HS-5 (cell line): ENCODE measurements at places on chromosomes 12 and 14.

DNA sequence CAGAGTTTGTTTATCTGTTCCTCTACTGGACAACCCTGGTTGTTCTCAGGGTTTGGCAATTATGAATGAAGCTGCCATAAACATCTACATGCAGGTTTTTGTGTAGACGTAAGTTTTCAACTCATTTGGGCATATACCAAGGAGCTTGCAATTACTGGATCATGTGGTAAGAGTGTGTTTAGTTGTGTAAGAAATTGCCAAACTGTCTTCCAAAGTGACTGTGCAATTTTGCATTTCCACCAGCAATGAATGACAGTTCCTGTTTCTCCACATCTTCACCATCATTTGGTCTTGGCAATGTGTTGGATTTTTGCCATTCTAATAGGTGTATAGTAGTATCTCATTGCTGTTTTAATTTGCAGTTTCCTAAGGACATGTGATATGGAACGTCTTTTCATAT lies 39.8 kb upstream of the FBXO33 start:
- no peak for DNase-seq

DNA sequence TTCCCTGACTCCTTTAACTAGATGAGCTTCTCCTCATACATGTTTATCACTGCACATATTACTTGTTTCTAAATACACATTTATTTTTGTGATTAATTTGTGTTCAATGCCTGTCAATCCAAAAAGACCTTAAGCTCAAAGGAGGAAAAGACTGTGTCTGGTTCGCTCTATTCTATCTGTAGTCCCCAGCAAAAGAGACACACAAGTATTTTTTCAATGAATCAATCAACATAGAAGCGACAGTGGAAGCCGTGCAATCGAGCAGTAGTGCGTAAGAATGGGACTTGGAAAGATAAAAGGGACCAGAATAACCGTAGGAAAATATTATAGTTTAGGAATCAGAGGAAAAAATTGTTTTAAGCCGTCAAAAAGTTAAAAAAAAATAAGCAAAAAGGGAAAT lies 951 bp downstream of the WDHD1 start:
- DNase-seq, result no peak

GRCh38 chr14:100074431-100075100 lies 9.3 kb downstream of the EVL start:
- no peak for DNase-seq

GRCh38 chr12:101773650-101774162 lies 34.4 kb upstream of the SYCP3 start:
- DNase-seq, result no peak

DNA sequence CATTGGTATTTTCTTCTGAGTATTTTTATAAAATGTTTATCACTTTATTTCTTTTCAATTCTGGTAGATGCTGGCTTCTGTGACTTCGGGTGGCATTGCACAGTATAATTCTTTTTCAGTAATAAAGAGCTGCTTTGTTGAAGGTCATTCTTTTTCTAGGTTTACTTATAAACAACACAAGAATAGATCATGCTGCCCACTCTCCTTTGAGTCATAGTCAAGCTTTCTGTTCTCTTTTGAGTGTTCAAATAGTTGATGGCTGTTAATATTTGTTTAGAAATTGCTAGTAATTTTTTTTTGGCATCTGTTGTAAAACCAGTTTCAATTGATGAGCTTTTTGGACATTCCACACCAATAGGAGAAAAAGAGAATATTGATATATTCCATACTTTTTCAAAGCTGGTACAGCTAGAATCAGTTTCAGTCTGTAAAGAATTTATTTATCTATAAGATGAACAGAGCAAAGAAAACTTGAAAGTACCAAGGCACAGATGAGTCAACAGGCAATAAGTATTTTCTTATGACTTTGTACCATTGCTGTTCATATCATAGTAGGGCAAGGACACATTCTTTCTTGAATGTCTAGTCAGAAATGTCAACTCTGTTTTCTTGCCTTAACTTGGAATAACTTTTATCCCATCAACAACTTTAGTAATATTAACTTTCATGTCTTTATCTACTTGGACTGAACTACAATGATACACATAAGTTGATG lies 513.0 kb upstream of the SEL1L start:
- no peak for DNase-seq

- no peak for DNase-seq
Observed at GRCh38 chr12:26535826-26536225, 297.2 kb downstream of the ITPR2 start.

- no peak for DNase-seq
Observed at GRCh38 chr12:105342464-105342863, 12.0 kb downstream of the C12orf75 start.

DNA sequence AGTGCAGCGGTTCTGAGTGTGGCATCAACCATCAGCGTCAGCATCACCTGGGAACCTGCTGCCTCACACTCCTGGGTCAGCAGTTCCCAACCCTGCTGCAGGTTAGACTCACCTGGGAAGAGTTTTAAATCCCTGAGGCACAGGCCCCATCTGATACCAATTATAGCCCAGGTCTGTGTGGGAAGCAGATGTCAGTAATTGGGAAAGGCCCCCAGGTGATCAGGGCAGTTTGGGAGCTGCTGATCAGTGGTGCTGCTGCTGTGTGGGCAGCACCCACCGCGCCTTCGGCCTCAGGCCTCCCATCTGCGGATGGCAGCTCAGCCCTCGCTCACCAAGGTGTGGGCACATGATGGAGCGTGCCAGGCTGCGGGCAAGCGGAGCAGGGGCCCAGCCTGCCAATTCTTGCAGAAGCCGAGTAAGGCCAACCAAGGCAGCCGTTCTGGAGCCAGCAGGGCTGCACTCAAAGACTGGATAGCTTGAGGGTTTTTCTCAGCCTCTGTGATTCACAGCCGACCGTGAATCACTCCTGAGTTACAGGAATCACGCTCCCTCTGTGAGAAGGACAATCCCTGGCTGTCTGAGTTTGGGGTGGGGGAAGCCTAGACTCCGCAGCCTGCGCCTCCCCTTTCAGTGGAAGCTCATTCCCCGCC lies 155.6 kb upstream of the SFSWAP start:
- no peak for DNase-seq

DNA sequence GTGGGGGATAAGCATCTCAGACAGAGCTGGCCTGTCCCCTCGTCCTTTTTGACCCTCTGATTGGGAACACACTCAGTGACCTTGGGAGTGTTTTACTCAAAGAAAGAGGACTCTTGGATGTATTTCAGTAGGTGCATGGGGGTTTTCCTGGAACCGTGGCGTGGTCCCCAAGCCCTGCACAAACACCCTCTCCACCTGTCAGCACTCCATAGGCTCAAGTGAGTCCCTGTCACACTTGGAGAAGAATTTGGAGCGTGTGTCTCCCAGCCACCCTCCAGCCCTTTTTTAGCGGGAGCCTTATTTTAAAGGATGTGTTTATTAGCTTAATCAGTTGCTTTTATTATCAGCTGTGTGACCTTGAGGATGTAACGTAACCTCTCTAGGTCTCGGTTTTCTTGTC lies 37.3 kb upstream of the TBX3 start:
- no peak for DNase-seq

- no peak for DNase-seq
Observed at GRCh38 chr14:87349921-87350320, 643.1 kb downstream of the GALC start.

DNA sequence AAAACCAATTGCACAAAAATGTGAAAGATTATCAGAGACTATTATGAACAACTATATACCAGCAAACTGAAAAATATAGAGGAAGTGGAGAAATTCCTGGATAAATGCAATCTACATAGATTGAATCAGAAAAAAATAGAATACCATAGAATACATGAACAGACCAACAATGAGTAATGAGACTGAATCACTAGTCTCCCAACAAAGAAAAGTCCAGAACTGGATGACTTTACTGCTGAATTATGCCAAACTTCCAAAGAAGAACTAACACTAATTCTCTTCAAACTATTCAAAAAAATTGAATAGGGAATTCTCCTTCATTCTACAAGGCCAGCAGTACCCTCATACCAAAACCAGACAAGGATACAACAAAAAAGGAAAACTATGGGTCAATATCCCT lies 60.6 kb downstream of the GUCY2C start:
- DNase-seq, result peak; percentile 23
